ENCODE measurements at places on chromosomes 5 and 9. TPM values are rescaled to one million over a fixed set of nuclear protein-coding genes. Genes with fewer than 3 reads are reported as not detected.

The ADAMTS13 gene
- 4.2 TPM for total RNA-seq

The BSPRY gene
- 25.6 TPM for total RNA-seq

The TTC39B gene
- total RNA-seq = 27.2 TPM

The TCF7 gene
- 4.3 TPM for total RNA-seq

The ANKRD18A gene
- total RNA-seq = 9.9 TPM

The FEM1C gene
- 20.2 TPM for total RNA-seq

The TSSK1B gene
- not detected for total RNA-seq

The ZFR gene
- total RNA-seq = 45.0 TPM

The SPATA31D1 gene
- not detected for total RNA-seq

The GCNT1 gene
- total RNA-seq = 59.9 TPM

The CFAP77 gene
- not detected for total RNA-seq

The FOXD4L4 gene
- total RNA-seq = not detected

The PLPP7 gene
- 1.1 TPM for total RNA-seq

The RMRP gene
- total RNA-seq = 26,785 TPM

The CCNH gene
- total RNA-seq = 41.1 TPM

The SLC1A3 gene
- total RNA-seq = 1.9 TPM

The FAXDC2 gene
- 20.8 TPM for total RNA-seq

The LTC4S gene
- total RNA-seq = 5.3 TPM

The GLRA1 gene
- not detected for total RNA-seq

The DPYSL3 gene
- total RNA-seq = 8.8 TPM

The GRIN1 gene
- 0.93 TPM for total RNA-seq

The PRDM9 gene
- not detected for total RNA-seq

The PRR7 gene
- 5.0 TPM for total RNA-seq

The CCNJL gene
- total RNA-seq = 21.6 TPM

The ANKRD20A1 gene
- total RNA-seq = 6.0 TPM

The TMEM252 gene
- not detected for total RNA-seq

The PCDHGA9 gene
- 2.2 TPM for total RNA-seq

The GADD45G gene
- 10.8 TPM for total RNA-seq

The GDNF gene
- 1.6 TPM for total RNA-seq

The ANKRD34B gene
- total RNA-seq = not detected

The CCNI2 gene
- total RNA-seq = 22.9 TPM

The JADE2 gene
- total RNA-seq = 33.3 TPM

The ARL14EPL gene
- not detected for total RNA-seq

The CDKN2A gene
- 2.9 TPM for total RNA-seq

All from colonic mucosa (tissue), 4 donors.